ENCODE measurements at places on chromosomes 6 and 20.

DNA sequence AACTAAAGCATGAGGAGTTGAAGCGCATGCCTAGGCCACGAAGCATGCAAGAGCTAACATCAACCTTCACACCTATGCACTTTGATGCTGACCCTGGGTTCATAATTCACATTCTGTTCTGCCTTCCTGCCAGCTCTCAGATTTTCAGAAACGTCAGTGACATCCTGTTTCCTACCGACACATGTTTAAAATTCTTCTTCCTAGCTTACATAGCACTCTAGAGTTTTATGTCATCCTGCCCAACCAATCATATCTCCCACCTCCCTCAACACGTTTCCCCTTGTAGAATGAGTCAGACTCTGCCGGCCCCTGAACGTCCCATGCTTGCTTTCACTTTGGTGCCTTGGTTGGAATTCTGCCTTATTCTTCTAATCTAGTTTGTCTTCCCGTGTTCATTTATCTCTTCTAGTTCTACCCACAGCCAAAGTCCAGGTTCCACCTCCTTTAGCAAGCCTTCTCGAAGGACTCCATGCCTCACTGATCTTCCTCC is 97.2 kb upstream of the MAP7 start:
- DNase-seq, result no peak

DNA sequence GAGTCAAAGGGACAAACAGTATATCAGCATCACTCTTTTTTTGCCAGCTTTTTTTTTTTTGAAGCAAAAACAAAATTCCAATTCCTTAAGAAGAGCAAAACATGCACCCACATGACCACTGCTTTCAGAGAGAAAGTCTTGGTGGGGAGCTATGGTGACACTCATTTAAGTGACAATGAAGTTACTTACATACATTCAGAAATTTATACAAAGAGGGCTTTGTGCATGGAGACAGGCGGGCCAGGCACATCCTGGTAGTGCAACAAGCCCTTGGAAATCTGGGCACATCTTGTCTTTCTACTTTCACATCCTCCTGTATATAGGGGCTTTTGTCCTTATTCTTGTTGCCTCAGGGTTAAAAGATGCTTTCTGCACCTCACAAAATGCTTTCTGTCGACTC is 55.9 kb downstream of the IL22RA2 start:
- DNase-seq, result no peak

GRCh38 chr6:139879823-139880356 is 505.4 kb upstream of the CITED2 start:
- no peak for DNase-seq

GRCh38 chr6:31940256-31940664 is 5.6 kb upstream of the CFB start:
- DNase-seq, result no peak

GRCh38 chr6:151130329-151130728 is 109.4 kb upstream of the AKAP12 start:
- no peak for DNase-seq

- DNase-seq, result no peak
Measured at GRCh38 chr20:47776639-47777038, 8.6 kb downstream of the SULF2 start.

GRCh38 chr6:134373282-134373922 is 55.5 kb upstream of the SGK1 start:
- DNase-seq, result no peak

GRCh38 chr6:56953597-56954402 is 1.1 kb upstream of the BEND6 start:
- DNase-seq, result no peak

GRCh38 chr6:42933205-42933604 is 3.9 kb downstream of the CNPY3 start:
- DNase-seq, result no peak

All from activated T-cell treated with anti-CD3 and anti-CD28 coated beads for 1 hour (primary cell).